ENCODE measurements at places on chromosomes 4 and X.

- no peak for DNase-seq
These were observed 61.6 kb upstream of the MTMR8 start for GRCh38 chrX:64456828-64457227.

DNA sequence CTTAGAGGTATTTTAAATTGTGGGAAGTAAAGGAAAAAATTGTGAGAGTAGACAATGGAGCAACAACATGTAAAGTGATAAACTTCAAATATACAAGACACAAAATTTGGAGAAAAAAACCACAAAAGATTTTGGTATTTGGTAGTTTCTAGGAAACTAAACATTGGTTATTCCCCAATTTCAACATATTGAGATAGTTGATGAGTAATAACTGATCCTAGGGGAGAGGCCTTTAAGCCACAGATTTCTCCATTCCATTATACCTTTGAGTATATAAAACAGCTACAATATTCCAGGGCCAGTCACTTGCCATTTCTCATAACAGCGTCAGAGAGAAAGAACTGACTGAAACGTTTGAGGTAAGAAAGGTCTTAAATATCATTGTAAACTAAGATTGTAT is at the start of gene FDCSP:
TSS of gene FDCSP (plus strand) at position 301 of the 400 bp plus-strand sequence. CDS start 5,071 bp downstream, outside the sequence.
- DNase-seq: no peak

DNA sequence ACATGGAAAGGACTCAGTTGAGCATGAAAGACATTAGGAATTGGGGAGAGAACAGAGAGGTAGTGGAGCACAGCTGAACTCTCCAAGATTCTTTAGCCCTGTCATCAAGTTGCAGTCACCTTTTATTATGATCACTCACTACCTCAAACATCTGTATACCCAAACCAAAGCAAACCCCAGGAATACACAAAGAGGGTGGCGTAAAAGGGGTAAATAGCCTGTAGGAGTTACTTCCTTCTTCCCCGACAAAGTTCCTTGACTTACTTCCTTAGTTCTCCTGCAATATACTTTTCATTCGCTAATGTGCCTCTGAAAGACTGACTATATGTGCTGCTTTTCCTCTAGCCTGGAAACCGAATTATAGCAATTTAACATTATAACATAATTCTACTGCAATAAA is 159.9 kb downstream of the SPRY1 start:
- no peak for DNase-seq

DNA sequence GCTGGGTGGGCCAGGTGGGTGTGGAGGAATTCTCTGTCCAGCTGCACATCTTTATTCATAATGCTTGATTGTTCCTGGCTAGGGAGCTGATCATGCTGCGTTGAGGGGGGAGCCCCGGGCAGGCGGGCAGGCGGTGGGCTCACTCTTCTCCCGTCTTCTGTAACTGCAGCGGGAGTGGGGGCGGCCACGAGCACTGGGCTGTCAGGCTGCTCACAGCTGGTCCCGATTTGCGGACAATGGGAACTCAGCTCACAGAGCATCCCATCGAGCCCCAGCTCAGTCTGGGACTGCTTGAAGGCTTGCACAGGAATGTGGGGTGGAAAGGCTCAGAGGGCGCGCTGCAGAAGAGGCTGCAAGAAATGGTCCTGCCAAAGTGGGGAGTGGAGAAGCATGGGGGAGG is 63.8 kb downstream of the EFNB1 start:
- DNase-seq: no peak

GRCh38 chrX:96692890-96693289 is 8.2 kb downstream of the DIAPH2 start:
- no peak for DNase-seq

DNA sequence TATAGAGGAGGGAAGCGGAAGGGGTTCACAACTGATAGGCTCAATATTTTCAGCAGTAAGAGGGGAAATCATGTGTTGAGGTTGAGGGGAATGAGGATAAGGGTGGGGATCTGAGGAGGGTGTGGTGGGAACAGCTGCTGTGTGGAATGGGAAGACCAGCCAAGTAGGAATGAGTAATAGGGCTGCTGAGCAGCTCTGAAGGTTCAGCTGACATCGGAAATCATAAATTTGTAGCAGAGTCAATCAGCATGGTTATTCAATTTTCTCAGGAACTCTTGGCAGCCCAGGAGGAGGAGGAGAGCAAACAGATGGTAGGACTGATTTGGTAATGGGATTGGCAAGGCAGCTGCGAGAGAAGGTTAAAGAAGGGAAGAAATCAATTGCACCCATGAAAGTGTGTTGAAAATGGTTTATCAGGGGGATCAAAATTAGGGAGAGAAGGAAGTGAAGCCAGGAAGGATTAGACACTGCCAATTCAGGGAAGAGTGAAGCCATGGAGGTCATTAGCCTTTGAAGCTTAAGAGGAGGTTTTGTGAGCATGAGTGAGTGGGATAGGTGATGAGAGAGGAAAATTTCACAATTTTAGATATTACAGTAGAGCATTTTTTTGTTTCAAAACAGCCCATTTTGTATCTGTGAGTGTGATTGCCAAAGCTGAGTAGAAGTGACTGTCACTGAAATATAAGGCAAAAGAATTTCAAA is 82.6 kb downstream of the PCDH7 start:
- DNase-seq: no peak
